ENCODE measurements at places on chromosomes 11 and 22. TPM values are rescaled to one million over a fixed set of nuclear protein-coding genes. Genes with fewer than 3 reads are reported as not detected.
A peak's percentile ranks its signal among the peaks of the same experiment; 100 is the strongest.

DNA sequence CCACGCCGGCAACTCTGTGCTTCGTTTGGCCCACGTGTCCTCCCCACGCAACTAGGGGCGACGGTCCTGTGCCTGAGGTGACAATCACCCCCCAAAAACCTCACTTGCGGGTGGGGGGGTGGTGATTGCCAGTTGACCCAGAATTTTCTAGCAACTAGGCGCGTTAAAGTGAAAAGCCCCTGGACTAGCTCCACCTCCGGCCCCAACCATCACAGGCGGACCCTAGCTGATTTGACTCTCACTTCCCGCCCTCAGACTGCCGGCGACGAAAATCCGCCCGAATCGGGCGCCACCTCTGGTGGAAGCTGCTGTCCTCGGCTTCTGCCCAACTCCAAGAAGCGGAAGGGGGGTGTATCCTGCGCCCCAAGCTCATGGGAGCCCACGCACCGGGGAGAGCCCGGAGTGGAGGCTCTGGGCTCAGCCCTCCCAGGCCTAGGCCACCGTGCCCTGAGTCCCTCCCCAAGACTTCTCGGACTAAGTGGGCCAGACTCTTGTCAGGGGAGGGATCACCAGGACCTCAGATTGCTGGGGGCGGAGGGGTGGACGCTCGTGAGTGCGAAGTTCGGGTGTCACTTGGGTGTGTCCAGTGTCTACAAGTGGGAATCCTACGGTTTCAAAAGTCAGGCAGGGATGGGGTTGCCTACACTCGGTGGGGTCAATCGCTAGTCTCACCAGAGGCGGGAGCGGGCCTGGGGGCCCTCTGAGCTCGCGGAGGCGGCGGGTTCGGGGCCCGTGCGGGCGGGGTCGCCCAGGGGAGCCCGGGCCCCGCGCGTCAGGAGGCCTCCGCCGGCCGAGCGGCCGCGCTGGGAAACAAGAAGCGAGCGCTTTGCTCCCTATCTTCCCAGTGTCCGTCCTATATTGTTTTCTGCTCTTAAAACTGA, 12.3 kb downstream of the PAX6 start:
- DNase-seq: no peak

- DNase-seq: no peak
Observed at GRCh38 chr11:11602011-11602410, 19.8 kb downstream of the GALNT18 start.

GRCh38 chr11:15602785-15603567, 488.3 kb downstream of the INSC start:
- DNase-seq: no peak

GRCh38 chr11:69202511-69203221, 46.9 kb downstream of the SMIM38 start:
- DNase-seq: no peak

- no peak for DNase-seq
Observed at GRCh38 chr11:129702410-129703398, 112.9 kb upstream of the TMEM45B start.

- DNase-seq: no peak
Observed at GRCh38 chr11:28834877-28835276, 726.7 kb downstream of the METTL15 start.

DNA sequence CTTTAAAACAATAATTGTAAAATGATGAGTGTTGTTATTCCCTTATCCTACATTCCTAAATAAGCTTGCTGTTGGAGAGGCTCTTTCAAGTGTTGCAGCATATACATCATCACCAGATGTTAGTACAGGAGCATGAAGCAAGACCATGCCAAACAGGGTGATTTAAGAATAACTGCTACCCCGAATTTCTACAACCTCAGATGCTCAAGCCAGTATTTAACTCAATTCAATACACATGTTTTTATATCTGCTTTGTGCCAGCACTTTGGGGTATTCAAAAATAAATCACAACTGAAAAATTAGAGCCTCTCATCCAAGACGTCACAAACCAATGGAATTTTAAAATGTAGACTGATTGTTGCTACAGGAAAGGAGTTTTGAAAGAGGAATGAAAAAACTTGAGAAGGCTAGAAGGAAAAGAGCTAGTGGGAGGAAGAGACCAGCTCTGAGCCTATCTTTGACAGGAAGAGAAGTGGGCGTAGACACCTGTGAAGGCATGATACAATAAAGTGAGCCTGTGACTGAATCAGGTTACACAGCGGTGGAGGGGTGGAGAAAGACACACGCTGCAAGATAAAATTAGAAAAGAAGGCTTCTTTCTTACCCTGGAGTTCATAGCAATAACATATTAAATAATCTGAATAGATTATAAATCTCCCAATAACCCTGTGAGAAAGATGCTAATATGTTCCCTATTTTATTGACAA, 95.8 kb downstream of the DLG2 start:
- DNase-seq: no peak

- no peak for DNase-seq
Observed at GRCh38 chr11:111531136-111531535, 9.4 kb upstream of the LAYN start.

DNA sequence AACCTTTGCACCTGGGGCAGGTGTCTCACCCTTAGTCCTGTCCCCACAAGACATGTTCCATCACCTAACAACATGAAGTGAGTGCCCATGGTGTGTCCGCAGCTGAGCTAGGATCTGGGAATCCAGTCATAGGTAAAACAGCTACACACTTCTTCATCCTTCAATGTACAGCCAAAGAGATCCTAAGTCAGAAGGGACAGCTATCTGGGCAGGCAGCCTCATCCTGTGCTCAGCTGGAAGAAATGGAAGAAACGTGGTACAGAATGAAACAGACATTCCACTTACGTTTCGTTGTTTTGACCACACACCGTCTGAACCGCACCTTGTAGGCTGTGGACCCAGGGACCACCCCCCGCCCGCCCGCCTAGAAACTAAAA, 30.8 kb downstream of the PDGFB start:
- DNase-seq: no peak

DNA sequence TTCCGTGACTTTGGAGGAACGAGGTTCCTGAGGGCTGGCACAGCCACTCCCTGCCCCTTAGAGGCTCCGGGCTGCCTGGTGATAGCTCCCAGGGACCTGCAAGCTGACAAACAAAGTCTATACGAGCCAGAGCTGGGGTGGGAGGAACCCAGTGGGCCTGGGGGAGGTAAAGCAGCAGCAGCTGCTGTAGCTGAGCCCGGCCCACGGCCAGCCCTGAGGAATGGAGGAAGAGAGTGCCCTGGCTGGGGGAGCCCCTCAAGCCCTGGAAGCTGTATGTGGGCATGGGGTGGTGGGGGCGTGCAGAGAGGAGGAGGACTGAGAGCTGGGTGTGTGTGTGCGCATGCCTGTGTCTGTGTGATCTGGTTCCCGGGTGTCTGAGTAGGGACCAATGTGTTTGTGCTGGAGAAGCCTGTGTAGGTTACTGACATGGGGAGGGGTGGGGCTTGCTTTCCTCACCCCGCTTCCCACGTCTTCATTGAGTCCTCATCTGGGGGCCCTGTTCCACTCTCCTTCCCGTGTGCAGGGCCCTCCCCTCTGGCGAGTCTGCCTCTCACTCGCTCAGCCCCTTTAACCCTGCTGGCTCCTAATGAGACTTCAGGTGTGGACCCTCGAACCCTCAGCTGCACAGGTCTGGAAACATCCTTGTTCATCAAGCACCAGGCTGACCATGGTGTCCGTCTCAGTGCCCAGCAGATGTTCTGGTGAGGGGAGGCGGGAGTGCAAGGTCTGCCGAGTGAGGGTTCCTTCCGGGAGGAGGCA, 10.8 kb downstream of the ST3GAL4 start:
- DNase-seq: no peak

- DNase-seq: no peak
Observed at GRCh38 chr11:68118706-68119448, 2.3 kb downstream of the CHKA start.

DNA sequence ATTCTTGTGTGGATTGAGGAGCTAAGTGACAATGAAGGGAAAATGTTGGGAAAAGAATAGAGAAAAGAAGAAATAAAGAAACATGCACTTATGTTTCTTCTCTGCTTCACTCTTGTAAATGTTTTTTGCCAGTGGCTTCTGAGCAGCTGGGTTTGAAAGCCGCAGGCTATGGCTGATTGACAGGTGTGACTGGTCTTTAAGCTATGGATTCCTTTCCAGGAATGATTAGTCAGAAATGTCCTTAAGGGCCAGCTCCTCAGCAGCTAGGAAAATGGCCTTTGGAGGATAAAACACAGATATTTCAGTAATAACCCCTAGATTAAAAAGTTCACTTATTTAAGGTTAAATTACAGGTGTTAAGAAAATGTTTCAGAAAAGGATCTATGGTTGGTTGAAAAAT, 6.5 kb upstream of the USP28 start:
- DNase-seq: no peak

- no peak for DNase-seq
Observed at GRCh38 chr22:50732681-50733080, 5.3 kb upstream of the ACR start.

GRCh38 chr11:128893578-128894285, 2.6 kb downstream of the KCNJ5 start:
- no peak for DNase-seq

DNA sequence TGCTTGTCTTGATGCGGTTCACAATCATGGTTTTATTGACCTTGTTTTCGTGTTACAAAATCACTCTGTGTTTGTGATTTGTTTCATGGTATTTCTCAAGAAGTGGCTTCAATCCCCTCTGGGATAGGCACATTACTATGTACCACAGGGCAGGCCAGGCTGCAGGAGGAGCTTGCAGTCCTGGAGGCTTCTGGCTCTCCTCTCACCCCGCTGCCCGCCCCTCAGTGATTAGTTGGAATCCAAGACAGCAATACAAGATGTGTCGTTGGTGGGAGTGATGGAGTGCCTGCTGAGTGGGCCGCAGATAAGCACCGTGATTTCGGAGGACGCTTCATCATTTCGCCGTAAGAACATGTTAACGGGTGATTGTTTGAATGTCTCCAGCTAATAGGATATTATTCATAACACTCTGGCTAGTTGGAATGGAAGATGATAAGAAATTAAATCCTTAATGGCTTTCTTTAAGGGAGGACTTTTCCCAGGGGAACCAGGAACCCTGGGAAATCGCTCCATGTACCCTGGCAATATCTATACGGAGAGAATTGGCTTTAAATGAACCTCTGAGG, 384.4 kb downstream of the MIAT start:
- no peak for DNase-seq

- DNase-seq: no peak
Observed at GRCh38 chr22:50179937-50180726, 5.6 kb upstream of the TRABD start.

GRCh38 chr22:44890416-44891292, 119.2 kb downstream of the PHF21B start:
- DNase-seq: no peak

DNA sequence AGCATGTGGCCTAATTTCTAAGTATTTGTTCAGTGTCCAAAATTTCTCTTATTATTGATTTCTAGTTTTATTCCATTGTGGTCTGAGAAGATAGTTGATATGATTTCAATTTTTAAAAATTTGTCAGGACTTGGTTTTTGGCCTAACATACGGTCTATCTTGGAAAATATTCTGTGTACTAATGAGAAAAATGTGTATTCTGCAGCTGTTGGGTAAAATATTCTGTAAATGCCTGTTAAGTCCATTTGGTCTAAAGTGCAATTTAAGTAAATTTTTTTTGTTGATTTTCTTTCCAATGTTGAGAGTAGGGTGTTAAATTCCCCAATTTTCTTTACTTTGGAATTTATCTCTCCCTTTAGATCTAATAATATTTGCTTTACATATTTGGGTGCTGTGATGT, 78.3 kb downstream of the TECTA start:
- no peak for DNase-seq

DNA sequence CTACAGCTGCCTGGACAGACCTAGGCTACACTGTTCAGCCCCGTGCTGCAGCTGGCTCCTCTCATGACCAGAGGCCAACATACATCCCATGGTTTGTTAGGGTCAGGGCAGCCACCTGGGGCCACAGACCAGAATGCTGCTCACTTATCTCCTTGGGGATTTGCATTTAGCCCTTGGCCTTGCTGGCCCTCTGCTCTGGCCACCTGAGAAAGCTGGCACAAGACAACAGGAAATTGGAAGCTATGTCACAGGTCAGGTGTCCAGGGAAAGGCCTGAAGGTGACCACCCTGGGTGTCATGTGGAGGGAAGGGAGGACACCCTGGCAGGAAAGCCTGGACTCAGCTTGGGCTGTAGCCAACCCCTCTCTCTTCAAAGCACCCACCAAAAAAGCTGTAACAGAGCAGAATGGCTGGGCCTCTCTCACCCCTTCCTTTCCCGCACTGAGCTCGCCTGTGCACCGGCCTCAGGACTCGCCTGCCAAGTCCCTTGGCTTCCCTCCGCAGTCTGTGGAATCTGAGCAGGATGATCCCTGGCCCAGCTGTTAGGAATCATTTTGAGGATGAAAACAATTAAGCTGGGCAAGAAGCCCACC, 86.3 kb downstream of the SNX19 start:
- no peak for DNase-seq

- no peak for DNase-seq
Observed at GRCh38 chr22:27835446-27835845, 33.9 kb upstream of the MN1 start.

DNA sequence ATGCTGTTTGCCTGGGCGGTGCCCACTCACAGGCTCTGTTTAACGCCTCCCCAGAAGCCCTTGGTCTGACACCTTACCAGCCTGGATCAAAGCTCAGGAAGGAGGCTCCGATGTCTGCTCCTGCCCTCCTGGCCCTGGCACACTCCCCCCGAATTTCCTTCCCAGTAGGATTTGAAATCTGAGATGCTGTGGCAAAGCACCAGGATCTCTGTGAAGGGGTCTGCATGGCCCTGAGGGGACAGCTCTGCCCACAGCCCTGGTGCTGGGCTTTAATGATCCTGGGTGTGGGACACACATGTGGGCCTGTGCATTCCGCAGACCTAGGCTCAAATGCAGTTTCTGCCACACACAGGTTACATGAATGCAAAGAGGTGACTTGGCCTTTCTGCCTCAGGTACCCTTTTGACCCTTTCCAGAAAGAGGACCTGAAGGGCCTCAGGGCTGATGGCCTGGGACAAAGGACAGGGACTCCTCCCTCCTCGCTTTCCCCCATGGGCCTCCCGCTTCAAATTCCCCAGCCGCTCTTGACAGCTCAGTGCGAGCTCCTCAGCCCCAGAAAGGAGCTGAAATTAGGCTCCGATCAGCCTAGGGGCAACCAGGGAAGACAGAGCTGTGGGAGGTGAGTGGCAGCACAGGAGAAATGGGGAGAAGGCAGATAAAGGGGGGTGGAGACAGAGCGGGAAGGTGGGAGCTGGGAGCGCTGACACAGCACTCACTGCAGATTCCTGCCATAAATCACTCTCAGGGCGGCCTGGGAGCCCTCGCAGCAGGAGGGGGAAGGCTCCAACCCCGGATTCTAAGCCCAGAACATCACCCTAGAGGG, 41.3 kb downstream of the TRIM29 start:
- peak; percentile 52 for DNase-seq

GRCh38 chr22:19959043-19959586, 17.5 kb upstream of the TXNRD2 start:
- DNase-seq: peak; percentile 74

Gene NLRP14
- 0.71 TPM for polyA plus RNA-seq

Gene SCN4B
- 0.82 TPM for polyA plus RNA-seq

Gene C11orf91
- polyA plus RNA-seq: not detected

Gene SMDT1
- 129 TPM for polyA plus RNA-seq

Gene RASSF10
- 19.2 TPM for polyA plus RNA-seq

Gene RFPL3
- not detected for polyA plus RNA-seq

Gene HTR3A
- 0.13 TPM for polyA plus RNA-seq

Gene PLAAT2
- polyA plus RNA-seq: 0.22 TPM

Gene SPI1
- 2.9 TPM for polyA plus RNA-seq

Measured in right renal cortex interstitium (tissue), 3 donors.